Activated T-cell treated with anti-CD3 and anti-CD28 coated beads for 48 hours (primary cell): ENCODE measurements at places on chromosomes 5 and 9.

DNA sequence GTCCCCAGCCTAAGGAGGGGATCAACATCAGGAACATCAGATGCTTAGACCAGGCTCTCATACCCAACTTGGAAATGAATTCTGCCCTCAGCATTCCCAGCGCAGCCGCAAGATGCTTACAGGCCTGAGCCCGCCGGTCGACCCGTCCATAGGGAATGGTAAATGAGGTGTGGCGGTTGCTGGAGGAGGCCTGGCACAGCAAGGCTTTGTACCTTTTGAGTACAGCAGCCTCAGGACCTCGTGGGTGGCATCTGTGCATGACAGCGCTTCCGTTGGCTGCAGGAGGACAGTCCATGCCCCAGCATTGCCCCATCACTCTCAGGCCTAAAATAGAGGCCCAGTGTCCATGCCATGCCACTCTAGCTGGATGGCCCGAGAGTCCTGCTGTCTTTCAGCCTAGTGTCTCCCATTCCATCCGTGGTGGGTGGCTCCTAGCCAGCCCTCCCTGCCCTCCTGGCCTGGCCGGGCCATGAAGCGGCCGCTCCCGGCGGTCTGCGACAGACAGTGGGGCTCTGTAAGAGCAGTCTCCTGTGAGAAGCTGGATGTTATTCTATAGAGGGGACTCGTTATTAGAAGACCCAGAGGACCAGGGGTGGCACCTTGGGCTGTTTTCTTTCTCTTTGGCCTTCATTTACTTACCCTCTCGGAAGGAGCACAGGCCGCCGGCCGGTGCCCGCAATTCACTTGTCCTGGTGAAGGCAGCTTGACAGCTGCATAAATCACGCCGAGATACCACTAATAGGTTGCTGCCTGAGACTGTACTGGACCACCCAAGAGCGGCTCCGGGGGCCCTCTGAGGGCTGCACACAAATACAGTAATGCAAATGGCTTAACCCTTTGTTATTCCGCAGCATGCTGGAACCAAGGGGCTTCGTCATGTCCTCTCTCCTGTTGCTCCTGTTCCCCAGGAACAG, 223.5 kb upstream of the TUT7 start:
- DNase-seq = no peak

DNA sequence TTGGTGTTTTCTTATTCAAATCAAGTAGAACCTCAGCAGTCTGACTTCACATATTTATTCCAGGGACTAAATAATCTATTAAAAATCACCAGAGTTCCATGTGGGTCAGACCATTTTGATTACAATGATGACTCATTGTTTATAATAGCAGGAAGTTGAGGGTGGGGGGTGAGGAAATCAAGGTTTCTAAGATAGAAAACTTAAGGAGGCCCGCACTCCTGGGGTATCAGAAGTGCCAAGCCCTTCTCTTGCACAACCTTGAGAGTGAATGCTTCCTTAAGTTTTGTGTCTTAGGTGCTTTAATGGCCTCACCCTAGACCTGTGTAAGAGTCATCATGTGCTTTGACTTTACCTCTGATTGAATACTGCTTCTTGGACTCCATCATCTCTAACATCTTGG, 31.9 kb upstream of the NPR3 start:
- no peak for DNase-seq

DNA sequence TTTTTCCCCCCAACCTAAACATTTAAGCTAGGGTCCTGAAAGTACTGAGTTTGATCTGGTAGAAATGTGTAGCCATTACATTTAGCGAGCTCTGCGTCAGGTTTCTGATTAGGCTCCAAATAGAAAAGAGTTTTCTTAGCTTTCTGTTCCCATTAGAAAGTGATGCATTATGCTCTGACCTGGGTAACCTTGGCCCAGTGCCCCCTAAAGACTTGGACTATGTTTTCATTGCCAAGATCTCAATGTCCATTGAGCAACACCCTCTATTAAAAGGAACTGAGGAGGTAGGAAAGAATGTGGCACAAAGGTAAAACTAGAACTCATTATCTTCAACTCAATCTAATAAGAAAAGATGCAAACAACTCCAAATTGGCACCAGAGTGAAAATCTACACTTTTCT, 358.9 kb upstream of the PCSK5 start:
- no peak for DNase-seq

DNA sequence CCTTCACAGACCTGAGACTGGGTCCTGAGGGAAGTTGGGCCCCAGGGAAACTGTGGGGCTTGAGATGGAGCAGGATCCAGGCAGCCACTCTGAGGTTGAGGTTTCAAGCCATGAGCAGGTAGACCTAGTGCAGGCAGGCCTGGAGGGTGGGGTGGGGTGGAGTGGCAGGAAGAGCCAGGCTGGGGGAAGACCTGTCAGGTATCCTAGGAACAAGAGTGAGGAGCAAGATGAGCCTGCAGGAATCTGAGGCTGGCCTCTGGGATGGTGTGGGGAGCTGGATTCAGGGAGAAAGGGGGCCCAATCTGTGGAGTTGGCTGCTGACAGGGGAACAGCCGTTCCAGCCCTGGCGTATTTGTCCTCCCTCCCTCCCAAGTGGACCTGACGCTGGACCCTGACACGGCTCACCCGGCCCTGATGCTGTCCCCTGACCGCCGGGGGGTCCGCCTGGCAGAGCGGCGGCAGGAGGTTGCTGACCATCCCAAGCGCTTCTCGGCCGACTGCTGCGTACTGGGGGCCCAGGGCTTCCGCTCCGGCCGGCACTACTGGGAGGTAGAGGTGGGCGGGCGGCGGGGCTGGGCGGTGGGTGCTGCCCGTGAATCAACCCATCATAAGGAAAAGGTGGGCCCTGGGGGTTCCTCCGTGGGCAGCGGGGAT, 9.8 kb downstream of the RACK1 start:
- no peak for DNase-seq

GRCh38 chr5:131545845-131546244, 89.2 kb downstream of the RAPGEF6 start:
- DNase-seq = no peak

DNA sequence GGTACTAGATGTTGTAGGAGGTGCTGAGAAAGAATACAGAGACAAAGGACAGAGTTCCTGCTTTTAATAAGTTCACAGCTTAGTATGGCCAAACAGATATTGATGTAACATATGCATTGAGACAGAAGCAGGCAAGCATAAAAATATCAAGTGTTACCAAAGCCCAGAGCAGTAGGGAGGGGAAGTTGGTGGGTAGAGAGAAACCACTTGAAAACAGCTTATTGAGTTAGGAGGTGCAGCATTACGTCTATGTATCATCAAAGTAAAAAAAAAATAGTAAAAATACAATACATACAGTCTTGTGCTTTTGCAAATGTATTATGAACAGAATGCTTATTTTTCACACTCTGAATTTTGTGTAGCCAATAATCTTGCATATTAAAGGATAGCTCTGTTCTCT, 441.8 kb upstream of the SGCD start:
- no peak for DNase-seq

GRCh38 chr5:160470437-160471361, 49.0 kb downstream of the PTTG1 start:
- DNase-seq = no peak

- no peak for DNase-seq
These were observed 409.4 kb upstream of the PTGER4 start for GRCh38 chr5:40270274-40270845.

GRCh38 chr9:108634672-108635462, 220.9 kb downstream of the ACTL7B start:
- DNase-seq = no peak

DNA sequence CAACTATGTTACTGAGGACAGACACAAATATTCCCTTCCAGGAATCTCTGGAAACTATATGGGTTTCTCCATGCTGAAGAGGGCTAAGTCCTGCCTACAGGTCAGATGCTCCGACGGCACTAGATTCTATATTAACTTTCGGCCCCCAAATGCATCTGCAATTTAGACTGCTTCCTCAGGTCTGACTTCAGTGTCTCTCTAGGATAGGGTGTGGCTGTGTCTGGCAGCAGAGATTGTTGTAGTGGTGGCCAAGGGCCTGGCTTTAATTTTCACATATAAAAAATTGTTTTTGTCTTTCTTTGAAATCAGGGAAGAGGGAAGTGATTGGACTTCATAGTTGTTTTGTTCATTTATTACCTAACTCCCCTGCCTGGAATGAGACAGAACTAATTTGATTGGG, 101.8 kb downstream of the PJA2 start:
- no peak for DNase-seq

GRCh38 chr9:37453827-37454226, 11.4 kb downstream of the ZBTB5 start:
- no peak for DNase-seq

GRCh38 chr5:140883927-140884697, 2.2 kb downstream of the PCDHA13 start:
- DNase-seq = no peak
